ENCODE measurements at places on chromosomes 1 and 21. TPM values are rescaled to one million over a fixed set of nuclear protein-coding genes. Genes with fewer than 3 reads are reported as not detected.

DNA sequence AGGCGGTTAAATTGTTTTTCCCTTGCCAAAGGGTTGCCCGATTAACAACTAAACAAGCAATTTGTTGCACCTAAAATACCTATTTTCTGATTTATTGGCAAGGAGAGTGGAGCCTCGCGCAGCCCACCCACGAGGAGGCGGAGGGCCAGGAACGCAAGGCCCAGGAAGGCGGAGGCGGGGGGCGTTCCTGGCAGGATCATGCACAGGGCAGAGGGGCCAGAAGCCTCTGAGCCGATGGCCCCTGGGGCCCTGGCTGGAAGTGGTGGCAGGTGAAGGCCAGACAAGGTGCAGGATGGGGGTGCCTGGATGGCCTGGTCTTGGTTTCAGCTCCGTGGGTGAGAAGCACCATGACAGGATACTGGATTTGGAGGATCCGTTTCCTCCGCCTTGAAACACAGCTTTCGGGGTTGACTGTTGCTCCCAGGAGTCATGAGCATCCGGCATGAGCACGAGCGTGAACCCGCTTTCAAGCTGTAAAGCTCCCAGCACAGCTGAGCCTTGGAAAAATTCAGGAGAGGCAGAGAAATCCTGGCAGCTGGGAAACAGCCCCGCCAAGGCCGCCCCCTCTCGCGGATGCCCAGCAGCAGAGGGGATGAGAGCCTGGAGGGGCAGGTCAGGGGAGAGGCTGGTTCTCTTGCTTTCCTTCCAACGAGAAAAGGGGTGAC, 35.0 kb downstream of the AJAP1 start:
- DNase-seq, result no peak

DNA sequence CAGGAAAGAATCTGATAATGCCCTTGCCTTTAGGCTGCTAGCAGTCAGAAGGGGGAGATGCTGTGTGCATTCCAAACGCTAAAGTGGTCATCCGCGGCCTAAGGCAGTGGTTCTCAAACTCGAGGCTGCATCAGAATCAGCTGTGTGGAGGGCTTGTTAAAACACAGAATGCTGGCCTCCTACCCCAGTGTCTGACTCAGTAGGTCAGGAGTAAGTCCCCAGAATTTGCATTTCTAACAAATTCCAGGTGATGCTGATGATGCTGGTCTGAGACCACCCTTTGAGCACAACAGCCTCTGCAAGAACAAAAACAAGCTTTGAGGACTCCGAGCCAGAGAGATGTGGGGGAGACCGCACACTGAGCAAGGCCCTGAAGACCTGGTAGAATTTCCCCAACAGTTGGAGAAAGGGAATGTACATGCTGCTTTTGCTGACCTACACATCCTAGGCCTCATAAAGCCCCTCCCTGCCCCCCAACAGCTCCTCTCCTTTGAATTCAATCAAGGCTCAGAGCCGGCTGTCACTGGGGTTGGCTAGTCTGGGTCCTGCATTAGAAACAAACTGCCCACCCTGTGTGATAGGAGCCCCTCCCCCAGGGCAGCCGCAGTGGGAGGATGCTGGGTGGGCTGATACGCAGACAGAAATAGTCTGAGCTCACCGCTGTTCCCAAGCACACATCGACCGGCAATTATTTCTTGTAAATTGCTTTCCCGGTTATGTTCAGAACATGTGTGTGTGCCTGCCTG, 27.1 kb downstream of the SHISAL2A start:
- peak; percentile 34 for DNase-seq

- peak; percentile 63 for DNase-seq
Measured at GRCh38 chr1:214331827-214332423, 51.0 kb downstream of the SMYD2 start.

DNA sequence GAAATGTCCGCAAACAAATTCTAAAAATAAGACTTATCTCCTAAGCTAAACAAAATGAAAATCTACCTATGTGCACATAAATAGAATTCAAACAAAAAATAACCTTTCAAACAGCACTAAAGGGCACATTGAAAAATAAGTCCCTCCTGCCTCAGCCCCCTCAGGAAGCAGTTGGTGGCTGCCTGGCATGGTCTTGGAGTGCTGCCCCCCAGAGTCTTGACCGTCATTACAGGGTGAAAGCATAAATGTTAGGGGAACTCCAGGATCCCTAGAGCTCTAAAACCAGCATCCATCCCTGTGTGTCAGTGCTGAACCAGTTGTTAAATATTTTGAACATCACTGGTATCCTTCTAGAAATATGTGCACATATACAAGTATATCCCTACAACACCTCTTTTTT, 6.5 kb upstream of the NPL start:
- peak; percentile 25 for DNase-seq

GRCh38 chr1:48853006-48853405, 76.3 kb upstream of the BEND5 start:
- DNase-seq, result no peak

DNA sequence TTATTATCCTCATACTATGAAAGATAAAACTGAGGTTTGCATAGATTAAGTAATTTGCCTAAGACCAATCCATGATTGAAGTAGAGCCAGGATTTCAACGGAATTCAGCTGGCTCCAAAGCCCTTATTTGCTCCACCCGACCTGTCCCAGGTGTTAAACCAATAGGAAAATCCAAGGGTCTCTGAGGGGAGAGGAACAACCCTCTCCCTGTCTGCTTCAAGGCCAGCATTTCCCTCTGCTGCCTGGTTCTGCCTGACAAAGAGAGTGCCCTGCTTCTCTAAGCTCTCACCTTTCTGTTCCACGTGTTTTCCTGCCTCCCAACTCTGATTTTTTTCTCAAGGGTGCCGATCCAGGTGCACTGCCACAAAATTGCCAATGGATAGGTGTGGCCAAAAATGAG, 127.4 kb downstream of the UBE2U start:
- DNase-seq, result no peak

GRCh38 chr1:245051349-245052221, 103.2 kb upstream of the KIF26B start:
- DNase-seq, result peak; percentile 45

DNA sequence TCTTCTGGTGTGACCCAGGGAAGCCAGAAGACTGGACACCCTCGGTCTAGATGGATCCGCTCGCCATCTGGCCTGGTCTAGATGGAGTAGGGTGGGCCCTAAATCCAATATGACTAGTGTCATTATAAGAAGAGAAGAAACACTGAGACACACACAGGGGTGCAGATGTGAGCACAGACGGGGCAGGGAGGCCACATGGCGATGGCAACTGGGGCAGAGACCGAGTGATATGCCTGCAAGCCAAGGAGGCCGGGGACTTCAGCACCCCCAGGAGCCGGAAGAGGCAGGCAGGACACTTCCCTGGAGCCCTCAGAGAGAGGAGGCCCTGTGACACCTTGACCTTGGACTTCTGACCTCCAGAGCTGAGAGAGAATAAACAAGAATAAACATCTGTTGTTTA, 5.6 kb upstream of the TFF3 start:
- no peak for DNase-seq

DNA sequence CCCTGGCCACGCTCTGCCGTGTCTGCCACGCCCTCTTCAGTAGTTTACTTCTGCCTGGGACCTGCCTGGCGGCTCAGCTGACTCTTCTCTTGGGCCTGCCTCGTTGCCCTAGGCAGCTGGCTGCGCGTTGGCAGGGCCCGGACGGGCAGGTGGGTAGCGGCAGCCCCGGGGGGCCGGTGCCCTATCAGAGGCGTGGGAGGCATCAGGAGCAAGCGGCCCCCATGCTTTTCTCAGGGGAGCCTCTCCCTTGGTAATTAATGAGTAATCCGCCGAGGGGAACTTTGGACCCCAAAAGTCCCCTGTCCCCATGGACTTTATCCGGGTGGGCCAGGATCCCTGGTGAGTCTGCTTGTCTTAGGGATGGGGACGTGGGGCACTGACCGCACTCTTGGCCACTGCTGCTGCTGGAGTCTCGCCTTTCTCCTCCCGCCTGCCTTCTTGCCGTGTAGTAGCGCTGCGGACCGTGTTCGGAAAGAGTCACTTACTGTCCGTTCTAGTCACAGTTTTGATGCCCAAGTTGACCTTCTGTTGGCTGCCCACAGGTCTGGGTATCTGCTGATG, 22.7 kb downstream of the SKI start:
- DNase-seq, result no peak

GRCh38 chr1:117732065-117732797, 126.4 kb downstream of the TENT5C start:
- no peak for DNase-seq

DNA sequence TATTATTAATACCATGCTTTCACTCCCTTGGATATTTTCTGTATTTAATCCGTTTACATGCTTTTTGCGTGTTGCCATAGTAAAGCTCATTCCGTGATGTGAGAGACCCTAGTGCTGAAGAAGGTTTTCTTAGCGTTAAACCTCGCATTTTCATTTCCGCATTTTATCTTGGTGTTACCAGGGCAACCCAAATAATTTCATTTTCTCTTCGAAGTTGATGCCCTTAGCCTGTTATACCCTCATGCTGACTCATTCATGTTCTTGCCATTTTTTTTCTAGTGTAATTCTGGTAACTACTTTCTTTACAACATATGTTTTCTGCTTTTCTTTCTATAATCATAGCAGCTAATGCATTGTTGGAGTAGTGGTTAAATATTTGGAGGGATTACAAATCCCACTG, 37.2 kb downstream of the LRRC8C start:
- DNase-seq, result no peak

DNA sequence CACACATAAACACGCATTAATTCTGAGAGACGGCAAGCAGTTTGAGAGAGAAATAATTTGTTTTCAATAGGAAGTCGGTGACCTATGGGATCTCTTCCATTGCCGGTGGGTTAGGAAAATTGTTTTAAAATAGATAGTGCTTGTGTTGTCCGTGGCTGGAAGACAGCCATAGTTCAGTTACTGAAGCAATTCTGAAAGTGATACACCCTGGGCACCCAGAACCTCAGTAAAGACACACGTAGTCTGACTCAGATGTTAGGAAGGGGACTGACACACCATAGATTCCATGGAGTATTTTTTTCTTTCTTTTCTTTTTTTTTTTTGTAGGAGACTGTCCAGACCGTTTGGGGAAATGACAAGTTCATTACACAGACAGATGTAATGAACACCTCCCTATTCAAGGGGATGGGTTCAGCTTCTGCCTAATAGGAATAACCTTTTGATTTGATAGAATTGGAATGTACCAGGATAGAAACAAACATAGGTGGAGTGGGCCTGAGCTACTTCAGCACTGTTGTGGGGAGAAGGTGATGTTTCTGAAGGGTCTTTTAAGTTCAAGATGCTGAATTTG, 1.6 kb downstream of the C1orf21 start:
- peak; percentile 22 for DNase-seq

DNA sequence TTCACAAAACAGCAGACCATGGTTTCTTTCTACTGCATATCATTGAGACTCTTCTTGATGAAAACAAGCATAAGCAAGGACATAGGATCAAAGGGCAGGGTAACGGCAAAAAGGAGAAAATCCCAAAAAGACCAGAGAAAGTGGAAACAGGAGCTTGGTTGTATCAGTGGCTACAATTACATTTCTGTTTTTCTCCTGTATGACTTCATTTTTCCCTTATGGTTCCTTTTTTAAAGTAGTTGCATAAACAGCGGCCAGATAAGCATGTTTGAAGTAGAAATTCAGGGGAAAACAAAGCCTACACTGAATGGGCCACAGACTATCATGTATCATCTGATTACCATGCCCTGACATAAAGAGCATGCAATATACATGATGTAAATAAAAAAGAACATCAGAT, 4.6 kb downstream of the EGLN1 start:
- DNase-seq, result no peak

DNA sequence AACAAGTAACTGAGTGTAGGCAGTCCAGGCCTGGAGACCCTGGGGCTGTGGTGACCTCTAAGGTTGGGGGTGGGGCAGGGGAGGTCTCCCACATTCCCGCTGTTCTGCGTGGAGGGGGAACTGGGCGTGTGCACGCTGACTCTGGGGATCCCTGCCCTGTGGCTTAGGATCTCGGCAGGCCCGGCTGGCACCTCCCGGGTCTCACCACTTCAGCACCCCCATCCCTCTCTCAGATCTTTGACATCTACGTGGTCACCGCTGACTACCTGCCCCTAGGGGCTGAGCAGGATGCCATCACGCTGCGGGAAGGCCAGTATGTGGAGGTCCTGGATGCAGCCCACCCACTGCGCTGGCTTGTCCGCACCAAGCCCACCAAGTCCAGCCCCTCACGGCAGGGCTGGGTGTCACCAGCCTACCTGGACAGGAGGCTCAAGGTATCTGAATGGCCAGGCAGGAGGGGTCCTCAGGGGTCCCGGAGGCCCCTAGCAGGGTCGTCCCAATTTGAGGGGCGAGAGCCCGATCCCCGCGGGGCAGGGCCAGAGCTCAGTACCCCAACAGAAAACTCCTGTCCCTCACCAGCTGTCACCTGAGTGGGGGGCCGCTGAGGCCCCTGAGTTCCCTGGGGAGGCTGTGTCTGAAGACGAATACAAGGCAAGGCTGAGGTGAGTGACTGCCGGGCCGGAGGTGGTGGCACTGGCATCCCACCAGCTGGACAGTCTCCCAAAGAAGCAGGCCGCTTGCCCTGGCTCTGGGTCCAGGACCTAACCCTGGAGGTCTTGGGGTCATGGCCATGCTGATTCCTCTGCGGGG, 68.7 kb downstream of the TRIM11 start:
- DNase-seq, result no peak

GRCh38 chr1:26291433-26291832, 11.5 kb downstream of the SH3BGRL3 start:
- DNase-seq, result no peak

Gene FOXO6
- 0.68 TPM for total RNA-seq

Gene VANGL2
- total RNA-seq, result 0.16 TPM

Gene OR10J5
- not detected for total RNA-seq
